ENCODE measurements at places on chromosomes 2 and 18.

DNA sequence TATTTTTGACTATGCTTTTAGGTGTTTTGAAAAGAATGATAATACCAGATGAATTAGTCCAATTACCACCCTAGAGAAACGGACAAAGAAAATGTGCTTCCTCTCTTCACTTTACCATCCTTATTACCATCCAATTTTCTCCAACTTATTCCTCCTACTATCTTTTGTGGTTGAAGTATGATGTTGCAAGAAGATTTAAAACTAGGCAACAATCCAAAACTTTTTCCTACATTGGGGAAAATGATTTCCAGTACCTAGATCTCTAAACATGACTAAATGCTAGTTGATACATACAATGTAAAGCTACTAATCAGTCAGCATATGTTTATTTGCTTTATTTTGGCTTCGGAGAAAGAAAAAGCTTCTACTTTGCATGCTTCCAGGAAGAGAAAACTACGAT is 355.0 kb upstream of the LYPD1 start:
- DNase-seq: no peak

- DNase-seq: no peak
Measured at GRCh38 chr2:102437122-102437521, 14.2 kb downstream of the IL18RAP start.

GRCh38 chr2:37167636-37168180 is 10.9 kb upstream of the EIF2AK2 start:
- DNase-seq: no peak

- no peak for DNase-seq
Measured at GRCh38 chr2:190807886-190808285, 72.7 kb upstream of the GLS start.

GRCh38 chr18:65279668-65280305 is 471.0 kb upstream of the CDH7 start:
- DNase-seq: no peak

- no peak for DNase-seq
Measured at GRCh38 chr2:240817496-240818292, 2.3 kb downstream of the KIF1A start.

Measured in hematopoietic multipotent progenitor cell treated with erythropoietin and hydrocortisone succinate and interleukin-3 and kit ligand, for 8 days (in vitro differentiated cells).